ENCODE measurements at places on chromosomes 16 and 17.

DNA sequence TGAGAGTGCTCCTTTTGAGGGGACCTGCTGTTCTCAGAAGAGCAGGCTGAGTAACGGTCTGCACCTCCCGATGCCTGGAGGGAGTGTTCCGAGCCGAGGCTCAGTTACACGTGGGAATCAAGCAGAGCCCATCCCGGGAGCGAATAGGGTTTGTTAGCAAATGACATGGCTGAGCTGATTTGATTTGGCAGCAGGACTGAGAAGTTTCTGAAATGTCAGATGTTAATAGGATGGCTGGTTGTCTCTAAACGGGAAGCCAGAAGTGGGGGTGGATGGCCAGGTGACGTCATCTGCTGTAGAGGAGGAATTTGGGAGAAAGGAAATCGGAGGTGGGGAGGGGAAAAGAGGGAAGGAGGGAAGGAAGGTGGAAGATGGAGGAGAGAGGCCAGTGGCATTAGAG is 128.0 kb downstream of the RAP1GAP2 start:
- no peak for DNase-seq

DNA sequence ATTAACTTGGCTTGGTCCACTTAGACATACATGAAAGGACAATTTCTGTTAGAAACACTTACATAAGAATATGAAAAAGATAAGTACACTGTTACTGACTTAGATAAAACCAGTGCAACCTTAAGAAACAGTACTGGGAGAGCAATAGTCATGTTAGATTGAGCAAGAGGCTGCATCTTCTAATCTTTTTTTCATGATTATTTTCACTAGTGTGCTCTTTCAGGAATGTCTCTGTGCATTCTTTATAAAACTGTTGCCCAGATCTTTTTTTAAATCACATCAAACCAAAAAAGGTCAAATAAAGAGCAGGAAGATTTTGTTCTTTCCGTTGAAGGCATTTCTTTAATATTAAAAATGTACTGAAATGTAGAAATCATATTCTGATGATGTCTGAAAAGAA is 100.7 kb upstream of the AXIN2 start:
- DNase-seq = no peak

DNA sequence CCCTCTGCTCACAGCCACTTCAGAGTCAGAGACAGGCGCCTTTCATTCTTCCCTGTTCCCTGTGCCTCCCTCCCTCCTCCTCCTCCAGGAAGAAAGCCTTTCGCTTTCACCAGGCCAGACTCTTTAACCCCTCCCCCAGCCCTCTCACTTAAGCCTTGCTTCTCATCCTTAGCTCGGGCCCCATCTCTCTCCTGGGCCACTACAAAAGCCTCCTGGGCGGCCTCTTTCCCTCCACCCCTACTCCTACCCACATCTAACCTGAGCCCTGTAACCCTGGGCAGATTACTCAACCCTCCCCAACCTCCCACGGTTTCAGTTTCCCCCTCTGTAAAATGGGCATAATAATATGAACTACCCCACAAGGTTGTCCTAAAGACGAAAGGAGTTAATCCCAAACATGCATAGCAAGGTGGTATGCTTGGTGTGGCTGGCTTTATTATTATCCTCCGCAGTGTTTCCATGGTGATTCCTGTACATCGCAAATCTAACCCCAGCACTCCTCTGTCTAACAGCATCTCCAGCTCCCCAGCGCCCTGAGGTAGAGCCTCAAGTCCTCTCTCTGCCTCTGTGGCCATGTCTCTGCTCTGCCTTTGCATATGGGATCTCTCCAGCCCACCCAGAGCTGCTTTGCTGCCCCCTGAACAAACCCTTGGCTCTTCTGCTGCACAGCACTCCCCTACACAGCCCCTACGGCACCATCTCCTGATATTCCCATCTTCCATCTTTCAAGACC is 17.7 kb downstream of the PIMREG start:
- DNase-seq = no peak

DNA sequence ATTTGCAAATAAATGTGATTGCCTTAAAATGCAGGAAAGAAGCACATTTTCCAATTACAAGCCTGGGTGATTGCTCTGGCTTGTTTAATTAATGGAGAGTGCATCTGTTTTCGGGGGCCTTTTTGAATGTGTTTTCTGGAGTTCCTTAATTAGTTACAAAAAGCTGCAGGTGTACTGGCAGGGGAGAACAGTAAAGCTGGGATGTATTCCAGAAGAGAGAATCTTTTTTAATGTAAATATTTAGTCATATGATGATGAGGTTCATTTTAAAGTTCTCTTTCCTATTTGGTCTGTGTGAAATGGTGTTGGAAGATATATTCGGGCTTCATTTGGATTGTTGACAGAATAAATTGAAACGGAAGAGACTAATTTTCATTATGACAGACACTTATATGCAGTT is 70.9 kb upstream of the N4BP1 start:
- DNase-seq = peak; percentile 89

- peak; percentile 23 for DNase-seq
Observed at GRCh38 chr17:61208301-61209105, 191.1 kb upstream of the TBX2 start.

DNA sequence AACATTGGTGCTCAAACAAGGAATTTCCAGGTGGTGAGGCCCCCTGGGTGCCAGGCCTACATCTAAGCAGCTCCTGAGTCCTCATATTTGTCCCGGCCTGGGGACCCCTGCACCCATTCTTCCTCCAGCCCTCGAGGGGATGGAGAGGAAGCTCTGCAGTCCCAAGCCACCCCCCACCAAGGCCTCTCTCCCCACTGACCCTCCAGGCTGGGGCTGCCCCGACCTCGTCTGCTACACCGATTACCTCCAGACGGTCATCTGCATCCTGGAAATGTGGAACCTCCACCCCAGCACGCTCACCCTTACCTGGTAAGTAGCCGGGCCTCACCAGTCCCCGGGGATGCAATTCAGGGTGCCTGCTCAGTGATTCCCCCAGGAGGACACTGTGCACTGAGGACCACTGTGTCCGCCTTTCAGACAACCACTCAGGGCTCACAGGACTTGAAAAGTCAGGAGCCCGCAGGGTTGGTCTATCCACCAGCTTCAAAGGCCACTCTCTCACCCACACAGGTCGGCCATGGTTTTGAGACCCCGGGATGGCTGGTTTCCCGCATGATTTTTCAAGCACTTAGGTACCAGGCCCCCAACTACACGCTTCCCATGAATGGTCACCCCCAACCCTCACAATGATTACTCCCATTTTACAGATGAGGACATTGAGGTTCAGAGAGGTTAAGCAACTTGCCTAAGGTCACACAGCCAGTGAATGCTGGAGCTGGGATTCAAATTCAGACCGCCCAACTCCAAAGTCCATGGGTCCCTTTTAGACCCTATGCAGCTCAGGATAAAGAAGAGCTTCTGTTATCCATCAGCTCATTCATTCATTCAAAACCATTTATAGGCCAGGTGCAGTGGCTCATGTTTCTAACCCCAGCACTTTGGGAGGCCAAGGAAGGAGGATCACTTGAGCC is 32.4 kb downstream of the IL21R start:
- no peak for DNase-seq

DNA sequence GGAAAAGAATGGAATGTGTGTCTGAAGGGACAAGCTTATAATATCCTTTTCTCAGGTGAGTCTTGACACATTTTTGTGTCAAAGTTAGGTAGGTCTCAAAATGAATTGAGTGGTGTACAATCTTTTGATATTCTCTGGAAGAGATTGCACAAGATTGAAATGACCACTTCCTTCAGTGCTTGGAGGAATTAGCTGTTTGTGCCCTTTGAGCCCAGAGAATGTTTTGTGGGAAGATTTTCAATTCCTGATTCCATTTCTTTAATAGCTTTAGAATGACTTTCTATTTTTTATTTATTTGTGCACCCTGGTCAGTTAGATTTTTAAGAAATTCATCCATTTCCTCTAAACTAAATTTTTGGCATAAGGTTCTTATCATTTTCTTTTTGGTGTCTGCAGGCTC is 1.6 kb upstream of the CCL13 start:
- no peak for DNase-seq

DNA sequence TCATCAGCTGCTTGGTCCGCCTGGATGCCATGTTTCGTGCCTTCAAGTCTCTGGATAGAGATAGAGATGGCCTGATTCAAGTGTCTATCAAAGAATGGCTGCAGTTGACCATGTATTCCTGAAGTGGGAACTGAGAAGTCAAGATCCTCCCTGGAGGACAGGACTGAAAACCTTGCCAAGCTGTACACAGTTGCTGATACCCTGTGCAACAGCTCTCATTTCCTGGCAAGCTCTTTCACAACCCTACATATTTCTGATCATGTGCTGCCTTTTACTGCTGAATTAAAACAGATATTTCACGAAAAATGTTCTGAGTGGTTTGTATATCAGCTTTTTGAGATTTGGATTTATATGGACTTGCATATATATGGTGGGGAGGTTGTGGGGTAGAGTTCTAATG is 898 bp downstream of the CAPNS2 start:
- DNase-seq = no peak

DNA sequence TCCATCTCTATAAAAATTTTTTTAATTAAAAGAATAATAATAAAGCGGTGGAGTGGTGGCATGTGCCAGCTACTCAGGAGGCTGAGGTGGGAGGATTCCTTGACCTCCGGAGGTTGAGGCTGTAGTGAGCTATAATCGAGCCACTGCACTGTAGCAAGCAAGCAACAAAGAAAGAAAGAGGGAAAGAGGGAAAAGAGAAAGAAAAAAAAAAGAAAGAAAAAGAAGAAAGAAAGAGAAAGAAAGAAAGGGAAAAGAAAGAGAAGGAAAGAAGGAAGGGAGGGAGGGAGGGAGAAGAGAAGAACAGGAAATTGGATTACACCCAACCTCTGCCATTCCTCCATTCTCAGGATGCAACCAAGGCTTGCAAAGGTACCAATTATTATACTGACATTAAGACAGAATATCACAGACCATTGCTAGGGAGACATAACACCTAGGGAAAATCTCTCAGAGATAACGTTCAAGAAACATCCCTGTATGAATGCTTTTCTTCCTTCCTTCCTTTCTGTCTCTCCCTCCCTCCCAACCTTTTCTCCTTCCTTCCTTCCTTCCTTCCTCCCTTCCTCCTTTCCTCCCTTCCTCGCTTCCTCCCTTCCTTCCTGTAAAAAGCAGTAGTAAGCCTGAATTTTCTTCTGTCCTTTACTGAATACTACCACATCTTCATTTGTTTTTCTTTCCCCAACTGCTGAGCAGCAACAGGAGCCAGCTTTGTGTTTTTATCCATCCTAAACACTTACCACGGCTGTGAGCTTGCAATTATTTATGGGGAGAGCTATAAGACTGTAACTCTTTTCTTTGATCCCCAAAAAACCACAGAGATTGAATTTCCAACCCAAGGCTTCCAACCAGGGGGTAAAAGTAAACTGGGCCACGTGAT is 1.8 kb upstream of the LITAF start:
- DNase-seq = no peak

GRCh38 chr16:1024138-1024537 is 42.6 kb downstream of the SOX8 start:
- no peak for DNase-seq

GRCh38 chr17:45325810-45326209 is 9.0 kb upstream of the MAP3K14 start:
- DNase-seq = no peak

DNA sequence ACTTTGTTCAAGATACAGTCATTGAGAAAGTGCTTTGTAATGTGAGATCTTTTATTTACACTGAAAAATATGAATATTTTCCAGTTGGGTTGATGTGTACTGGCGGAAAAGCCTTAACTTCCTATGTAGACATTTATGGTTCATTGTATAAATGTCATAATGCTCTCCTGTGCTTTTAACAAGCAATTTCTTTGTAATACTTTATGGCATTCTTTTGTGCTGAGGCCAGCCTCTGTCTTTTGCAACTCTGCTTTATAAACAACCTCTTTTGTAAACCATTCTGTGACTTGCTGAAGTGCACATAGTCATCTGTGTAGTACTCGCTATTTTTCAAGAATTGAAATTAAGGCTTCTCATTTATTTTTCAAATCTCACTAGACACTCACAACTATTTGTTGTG is 291.2 kb downstream of the CDH11 start:
- no peak for DNase-seq

- no peak for DNase-seq
Observed at GRCh38 chr16:30028438-30029076, 2.5 kb downstream of the TLCD3B start.

DNA sequence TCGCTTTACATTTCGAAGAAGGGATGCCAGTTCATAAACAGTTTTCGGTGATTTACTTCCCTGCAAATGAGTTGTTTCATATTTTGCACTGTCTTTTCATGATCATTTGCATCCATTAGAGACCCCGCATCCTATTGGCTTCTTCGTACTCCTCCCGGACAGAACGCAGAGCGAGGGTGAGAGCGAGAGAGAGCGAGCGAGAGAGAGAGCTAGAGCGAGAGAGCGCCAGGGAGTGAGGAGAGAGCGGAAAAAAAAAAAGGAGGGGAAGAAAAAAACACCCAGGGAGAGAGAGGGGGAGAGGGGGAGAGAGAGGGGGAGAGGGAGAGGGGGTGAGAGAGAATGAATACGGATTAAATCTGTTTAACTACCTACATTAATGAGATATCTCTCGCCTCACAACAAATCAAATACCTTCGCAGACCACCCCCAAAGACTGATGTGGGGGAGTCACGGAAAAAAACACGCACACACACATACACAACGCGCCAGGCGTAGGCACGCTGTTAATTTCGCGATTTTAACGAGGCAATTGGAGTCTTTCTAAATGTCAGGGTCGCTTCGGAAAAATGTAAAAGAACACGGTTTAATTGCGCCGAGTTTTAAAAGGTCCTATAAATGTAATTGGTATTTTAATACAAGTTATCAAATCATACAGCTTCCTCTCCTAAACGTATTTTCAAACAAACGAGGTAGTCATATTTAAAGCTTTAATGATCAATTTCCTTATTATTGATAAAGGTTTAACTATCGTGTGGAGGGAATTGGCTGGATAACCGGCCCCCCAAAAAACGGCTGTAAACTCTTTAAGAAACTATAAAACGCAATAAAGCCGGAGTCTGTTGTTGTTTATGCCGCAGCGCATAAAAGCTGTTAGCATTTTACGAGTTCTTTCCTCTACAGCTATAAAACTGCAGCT is at the start of gene HOXB8:
HOXB8 (minus strand) TSS at position 246 of the 916 bp plus-strand sequence. CDS start 588 bp downstream, outside the sequence.
- DNase-seq = no peak

- DNase-seq = no peak
Observed at GRCh38 chr16:87541872-87542234, 49.0 kb upstream of the ZCCHC14 start.
